Stimulated activated CD4-positive, alpha-beta T cell treated with anti-CD3 and anti-CD28 coated beads, Interleukin-2, amount 100 ng/mL, for 4 hours (primary cell): ENCODE measurements at places on chromosomes 6 and 20.
A peak's percentile ranks its signal among the peaks of the same experiment; 100 is the strongest.

DNA sequence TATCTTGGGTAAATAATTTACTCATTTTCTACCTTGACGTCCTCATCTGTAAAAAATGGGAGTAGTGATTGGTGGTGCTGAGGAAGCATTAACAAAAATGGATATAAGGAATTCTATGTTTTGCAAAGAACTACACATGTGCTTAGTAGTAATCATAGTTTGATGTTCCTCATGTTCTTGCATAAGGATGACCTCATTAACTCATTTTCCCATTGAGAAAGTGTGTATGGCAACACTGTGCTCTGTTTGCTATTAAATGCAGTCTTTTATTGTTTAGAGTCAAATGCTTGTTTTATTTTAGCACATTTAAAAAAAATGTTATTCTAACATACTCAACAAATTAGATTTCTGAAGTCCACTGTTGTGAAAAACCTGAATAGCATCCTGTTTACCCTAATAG lies 211.2 kb upstream of the RSPO3 start:
- DNase-seq, result no peak

GRCh38 chr6:162450358-162450757 lies 277.2 kb downstream of the PRKN start:
- no peak for DNase-seq

GRCh38 chr6:39524007-39524406 lies 201.2 kb downstream of the KIF6 start:
- DNase-seq, result no peak

- DNase-seq, result no peak
Measured at GRCh38 chr6:44680202-44680720, 292.8 kb downstream of the CDC5L start.

DNA sequence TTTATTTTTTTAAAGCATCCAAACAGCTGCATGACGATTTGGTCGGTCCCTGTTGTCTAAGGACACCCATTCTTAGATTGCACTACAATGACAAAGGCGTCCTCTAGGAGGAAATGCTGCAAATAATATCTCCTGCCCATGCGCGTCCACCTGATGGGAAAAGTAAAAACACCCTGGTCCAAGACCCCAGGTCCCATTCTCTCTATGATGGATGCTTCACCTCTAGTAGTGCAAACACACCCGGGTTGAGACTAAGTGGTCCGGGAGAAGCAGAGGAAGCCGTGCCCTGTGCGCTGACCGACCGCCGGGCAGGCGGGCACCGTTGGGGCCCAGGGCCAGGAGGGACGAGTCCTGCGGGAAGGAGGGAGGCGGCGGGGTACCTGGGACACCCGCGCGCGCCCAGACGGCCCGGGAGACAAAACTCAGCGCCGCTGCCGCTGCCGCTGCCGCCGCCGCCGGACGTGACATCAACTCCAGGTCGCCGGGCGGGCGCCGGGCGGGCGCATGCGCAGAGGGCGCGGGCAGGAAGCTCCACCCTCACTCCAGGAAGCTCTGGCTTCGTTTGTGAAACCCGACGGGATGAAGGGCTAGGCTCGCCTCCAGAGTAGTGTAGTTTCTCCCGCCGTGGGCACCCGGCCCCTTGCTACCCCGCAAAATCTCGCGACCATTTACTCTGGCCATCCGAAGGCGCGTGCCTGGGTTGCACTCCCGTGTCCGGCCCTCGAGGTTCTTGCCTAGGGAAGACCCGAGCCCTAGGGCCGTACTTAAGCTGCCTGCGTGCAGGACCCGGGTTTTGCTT lies at the start of gene TBC1D7:
TBC1D7 (minus strand) TSS at position 462 of the 799 bp plus-strand sequence. CDS start 1,639 bp downstream, outside the sequence.
- DNase-seq, result peak; percentile 89

GRCh38 chr6:71886184-71887005 lies at the start of gene RIMS1:
Gene RIMS1 (plus strand): TSS chr6:71886550. CDS start chr6:71887024, 474 bp downstream.
- DNase-seq, result no peak

DNA sequence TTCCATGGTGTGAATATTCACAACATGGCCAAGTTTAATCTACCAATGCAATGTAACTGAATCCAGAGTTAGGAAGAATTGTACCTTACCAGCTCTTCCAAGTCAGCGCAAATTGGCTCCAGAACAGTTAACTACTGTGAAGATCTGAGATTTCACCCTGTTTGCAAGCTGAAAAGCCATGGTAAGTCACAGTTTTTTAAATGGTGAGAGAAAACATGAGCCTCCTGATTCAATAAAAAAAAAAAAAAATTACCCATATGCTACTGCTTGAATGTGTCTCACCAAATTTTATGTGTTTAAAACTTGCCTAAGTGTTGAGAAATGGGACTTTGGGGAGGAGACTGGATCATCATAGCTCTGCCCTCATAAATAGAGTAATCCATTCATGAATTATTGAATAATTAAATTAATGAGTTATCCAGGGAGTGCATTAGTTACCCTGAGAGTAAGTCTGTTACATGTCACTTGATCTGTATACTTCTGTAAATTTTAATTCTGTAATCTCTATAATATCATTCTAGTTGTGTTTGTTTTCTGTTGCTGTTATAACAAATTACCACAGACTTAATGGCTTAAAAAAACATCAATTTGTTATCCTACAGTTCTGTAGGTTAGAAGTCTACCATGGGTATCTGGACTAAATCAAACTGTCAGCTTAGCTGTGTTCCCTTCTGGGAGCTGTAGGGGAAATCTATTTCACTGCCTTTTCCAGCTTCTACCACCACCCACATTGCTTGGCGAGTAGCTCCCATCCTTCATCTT lies 1355.9 kb downstream of the GRIK2 start:
- no peak for DNase-seq

DNA sequence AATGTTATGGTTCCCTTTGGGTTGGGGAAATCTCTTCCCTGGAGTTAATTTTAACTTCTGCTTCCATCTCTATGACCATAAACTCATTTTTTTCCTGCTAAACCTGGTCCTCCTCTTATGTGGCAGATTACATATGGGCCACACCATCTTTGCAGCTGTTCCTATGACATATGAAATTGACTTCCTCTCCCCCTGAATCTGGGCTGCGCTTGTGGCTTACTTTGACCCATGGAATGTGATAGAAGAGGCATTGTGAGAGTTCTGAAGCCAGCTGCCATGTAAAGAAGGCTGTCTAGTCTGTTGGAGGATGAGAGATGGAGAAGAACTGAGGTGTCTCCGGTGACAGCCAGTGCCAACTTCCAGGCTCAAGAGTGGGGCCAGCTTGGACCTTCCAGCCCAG lies 100.1 kb downstream of the CDC5L start:
- DNase-seq, result no peak

- DNase-seq, result no peak
Measured at GRCh38 chr20:17538517-17539170, 7.5 kb upstream of the BFSP1 start.

GRCh38 chr20:19807191-19807945 lies 49.3 kb downstream of the RIN2 start:
- DNase-seq, result no peak

- no peak for DNase-seq
Measured at GRCh38 chr6:128807577-128807976, 75.4 kb upstream of the LAMA2 start.

DNA sequence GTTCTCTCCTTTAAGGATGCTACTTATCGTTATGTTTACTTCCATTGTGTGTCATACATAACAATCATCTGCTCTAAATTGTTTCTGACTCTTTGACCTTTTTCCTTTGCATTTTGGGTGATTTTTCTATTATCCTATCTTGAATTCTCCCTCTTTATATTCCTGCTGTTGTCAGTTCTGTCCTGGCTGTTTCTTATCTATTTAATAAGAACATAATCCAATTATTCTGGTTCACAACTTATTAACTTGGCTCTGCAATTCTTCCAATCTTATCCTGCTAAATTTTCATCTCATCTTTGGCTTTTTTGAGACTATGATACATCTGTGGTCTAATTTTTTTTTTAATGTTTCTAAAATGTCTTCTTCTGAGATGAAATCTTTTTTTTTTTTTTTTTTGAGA lies 54.7 kb upstream of the TOX2 start:
- no peak for DNase-seq

- DNase-seq, result no peak
Measured at GRCh38 chr6:137581019-137581707, 87.0 kb upstream of the OLIG3 start.

GRCh38 chr20:58241766-58242465 lies 13.5 kb upstream of the ANKRD60 start:
- no peak for DNase-seq

DNA sequence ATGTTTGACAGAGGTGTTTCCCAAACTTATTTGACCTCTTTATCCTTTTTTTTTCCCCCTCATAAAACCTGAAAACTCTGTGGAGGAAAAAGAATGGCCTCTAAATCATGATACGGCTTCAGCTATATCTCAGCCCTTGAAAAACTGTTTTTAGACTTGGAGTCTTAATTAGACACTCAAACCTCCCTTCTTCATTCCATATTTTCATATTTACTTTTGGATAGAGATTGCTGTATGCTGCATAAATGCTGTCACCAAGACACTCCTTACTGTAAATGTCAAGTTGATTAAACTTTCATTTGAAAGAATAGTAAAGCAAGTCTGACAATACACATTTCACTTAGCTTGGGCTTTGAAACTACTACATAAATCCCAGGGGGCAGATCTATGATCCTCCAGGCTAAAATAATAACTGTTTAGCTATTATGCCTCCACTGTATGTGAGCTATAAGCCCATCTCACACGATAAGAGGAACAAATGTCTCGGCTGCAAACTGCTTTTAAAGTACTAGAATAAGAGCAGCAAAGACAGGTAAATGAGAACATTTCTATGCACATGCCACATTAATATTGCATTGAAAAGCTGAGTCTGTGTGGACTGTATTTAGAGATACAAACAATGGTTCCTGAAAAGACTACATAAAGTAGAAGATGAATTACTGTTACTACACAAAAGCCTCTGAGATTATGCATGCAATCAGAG lies 141.3 kb upstream of the HMGN3 start:
- DNase-seq, result no peak

DNA sequence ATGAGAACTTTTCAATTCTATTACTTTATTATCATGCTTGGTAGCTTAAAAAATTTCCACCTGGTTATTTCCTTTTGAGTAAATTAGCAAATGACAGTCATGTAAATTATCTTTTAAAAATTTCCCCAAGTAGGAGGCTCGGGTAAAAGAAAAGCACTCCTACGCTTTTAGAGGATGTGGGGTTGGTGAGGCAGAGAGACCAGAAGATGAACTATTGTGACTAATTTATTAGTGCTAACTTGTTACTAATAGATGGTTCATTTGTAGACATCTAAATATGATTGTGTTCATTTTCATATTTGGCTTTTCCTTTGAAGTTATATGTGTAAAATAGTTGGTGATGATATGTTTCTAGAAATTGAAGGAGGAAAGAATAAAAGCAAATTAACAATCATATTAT lies 27.0 kb downstream of the ZNF292 start:
- DNase-seq, result no peak

- DNase-seq, result no peak
Measured at GRCh38 chr6:90088009-90088408, 193.7 kb downstream of the GJA10 start.

GRCh38 chr20:19958928-19959327 lies 58.2 kb upstream of the NAA20 start:
- DNase-seq, result no peak

DNA sequence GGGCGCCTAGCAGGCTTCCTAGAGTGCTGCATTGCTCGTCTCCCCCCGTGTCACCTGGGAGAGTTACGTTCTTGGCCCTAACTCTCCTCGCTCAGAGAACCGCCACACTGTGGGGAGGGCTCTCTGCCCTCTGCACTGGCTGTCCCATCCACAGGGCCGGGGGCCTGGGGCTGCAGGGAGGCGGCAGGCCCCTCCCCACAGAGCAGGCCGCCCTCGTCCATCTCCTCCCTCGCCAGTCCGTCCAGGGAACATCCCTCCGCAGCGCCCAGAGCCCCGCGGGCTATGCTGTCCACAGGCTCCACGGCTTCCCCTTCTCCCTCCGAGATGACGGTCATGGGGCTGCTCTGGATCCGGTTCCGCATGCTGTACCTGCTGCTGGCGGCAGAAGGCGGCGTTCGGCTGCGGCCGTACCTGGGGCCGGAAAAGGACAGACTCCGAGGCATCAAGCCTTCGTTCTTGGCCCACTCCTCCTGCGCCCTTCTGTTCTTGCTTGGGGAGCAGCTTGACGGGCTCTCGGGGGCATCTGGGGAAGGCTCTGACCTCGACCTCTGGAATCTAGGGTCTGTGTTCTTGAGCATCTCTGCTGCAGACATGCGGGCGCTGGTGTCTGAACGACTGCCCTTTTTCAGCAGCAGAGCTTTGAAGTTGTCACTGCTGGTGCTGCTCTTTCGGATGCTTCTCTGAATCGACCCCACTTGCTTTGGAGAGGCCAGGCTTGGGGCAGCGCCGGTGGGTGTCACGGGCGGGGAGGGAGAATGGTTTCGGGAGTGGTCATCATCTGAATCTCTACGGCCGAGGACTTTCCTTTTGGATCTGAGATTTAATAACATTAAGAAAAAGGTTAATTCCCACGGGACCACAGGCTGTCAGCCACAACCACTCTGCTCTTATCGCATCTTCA lies 20.2 kb downstream of the HEBP2 start:
- DNase-seq, result no peak

- no peak for DNase-seq
Measured at GRCh38 chr20:47809161-47809960, 24.1 kb upstream of the SULF2 start.

DNA sequence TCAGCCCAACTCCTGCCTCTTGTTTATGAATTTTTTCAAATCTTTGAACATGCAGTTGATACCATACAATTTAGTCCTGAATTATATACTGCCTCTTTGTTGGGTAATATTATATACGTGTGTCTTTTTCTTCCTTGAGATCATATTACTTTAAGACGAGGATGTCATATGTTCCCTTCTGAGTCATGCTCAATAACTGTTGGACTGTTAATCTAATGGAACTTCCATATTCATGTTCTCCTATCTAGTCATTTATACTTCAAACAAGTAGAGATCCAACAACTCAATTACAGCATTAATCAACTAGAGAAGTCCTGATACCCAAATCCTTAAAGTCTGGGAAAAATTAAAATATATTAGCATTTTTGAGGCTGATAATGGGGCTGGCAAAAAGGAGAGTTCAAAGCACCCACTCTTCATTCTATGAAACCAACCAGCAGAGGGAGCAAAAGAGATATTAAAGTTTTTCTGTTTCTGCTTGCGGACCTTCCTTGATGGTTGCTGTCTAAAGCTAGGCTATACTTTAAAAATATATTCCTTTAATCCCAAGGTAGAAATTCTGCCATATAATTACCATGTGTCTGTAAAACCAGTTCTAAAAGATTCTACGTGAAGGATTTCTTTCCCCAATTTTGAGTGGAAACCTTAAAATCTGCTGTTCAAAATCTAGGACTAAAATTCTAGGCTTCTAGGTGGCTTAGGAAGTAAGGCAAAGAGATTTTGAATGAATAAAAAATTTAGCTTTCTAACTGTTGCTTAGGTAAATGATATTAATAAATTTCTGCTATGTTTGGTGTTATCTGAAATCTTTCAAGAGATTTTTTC lies 498.9 kb downstream of the BCKDHB start:
- no peak for DNase-seq

- DNase-seq, result no peak
Measured at GRCh38 chr6:166422201-166422940, 39.6 kb upstream of the MPC1 start.

DNA sequence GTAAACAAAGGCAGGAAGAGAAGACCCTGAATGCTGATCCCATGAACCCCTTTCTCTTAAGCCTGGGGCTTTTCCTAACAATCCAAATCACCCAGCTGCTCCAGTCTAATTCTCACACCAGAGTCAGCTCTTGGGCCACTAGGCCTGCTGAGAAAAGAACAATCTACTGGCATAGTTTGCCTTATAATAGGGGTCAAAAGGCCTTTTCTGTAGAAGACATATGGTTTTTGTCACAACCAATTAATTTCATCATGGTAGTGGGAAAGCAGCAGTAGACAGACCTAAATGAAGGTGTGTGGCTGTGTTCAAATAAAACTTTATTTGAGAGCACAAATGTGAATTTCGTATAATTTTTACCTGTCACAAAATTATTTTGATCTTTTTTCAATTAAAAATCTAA lies 994.7 kb upstream of the EPHA7 start:
- DNase-seq, result no peak
